ENCODE measurements at places on chromosomes 2 and 18.

- no peak for DNase-seq
Measured at GRCh38 chr2:12448846-12449505, 267.8 kb upstream of the TRIB2 start.

DNA sequence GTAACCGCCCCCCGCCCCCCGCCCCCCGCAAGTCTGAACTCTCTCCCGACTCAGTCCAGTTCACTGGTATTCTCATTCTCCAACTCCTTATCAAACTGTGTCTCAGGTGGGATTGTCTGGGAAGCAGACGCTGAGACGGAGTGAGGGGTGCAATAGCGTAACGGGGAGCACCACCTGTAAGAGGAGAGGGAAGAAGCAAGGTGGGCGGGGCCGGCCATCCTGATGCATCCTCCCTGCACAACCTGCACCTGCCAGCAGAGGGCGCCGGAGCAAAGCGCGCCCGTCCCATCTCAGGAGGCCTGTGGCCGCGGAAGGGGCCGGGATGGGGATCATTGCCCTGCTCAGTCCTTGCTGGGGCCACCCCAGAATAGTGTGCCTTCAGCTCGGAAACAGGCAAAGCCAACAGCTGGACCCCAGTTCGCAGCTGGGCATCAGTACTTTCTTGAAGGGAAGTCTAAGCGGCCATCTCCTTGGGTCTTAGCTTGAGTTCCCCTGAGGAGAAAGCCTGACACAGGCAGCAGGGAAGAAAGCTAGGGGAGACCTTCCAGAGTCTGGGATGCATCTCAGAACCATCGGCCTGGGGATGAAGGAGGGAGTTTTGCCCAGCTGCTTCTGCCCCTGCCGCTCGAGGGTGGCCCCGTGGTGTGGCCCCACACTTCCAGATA is 208.0 kb downstream of the TFCP2L1 start:
- DNase-seq, result peak; percentile 88

- no peak for DNase-seq
Measured at GRCh38 chr2:199552141-199552540, 94.4 kb upstream of the SATB2 start.

DNA sequence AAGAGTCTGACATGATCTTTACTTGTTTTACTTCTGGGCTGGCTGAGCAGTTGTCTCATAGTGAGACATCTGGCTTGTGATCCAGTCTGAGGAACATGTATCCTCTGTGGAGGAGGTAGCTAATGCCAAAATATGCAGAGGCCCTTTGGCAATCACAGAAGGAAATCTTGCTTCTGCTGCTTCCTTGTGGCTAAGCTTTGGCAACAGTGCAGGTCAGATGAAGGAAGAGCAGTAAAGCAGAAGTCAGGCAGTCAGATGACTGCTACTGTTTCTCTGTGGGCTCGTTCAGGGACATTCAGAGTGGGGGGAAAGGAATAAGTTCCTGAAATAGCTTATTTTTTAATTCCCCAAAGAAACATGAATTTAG is 22.3 kb downstream of the DOK1 start:
- no peak for DNase-seq

DNA sequence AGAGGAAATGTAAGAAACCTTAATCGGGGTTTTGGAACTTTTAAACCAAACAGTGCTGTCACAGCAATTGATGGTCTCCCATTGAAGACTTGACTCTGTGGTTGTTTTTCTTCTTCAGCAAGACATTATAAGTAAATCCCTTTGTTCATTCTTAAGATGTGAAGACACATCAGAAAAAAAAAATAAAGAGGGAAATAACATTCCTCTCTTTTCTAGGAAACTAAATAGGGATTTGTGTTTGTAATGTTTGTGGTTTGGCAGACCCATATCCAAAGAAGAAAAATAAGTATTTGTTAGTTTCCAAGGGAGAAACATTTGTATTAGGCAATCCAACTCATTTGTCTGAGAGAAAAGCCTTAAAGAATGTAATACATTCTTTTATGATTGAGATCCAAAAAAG is 359.9 kb downstream of the DSC3 start:
- DNase-seq, result no peak

DNA sequence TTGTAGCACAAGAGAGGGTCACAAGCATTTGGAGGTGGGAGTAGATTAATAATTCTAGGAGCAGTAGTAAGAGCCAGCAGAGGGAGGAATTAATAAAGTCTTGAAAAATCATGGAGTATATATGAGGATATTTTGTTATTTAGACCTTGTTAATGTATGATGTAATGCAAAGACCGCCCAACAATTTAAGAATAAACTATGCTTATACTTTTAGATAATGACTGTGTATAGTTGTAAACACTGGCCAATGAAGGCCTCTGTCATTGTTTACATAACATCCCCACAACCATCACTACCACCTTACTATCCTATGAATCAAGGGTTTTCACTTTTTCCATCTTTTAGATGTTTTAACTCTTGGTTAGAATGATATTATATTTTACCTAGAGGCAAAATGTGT is 37.6 kb downstream of the OSR1 start:
- DNase-seq, result no peak

DNA sequence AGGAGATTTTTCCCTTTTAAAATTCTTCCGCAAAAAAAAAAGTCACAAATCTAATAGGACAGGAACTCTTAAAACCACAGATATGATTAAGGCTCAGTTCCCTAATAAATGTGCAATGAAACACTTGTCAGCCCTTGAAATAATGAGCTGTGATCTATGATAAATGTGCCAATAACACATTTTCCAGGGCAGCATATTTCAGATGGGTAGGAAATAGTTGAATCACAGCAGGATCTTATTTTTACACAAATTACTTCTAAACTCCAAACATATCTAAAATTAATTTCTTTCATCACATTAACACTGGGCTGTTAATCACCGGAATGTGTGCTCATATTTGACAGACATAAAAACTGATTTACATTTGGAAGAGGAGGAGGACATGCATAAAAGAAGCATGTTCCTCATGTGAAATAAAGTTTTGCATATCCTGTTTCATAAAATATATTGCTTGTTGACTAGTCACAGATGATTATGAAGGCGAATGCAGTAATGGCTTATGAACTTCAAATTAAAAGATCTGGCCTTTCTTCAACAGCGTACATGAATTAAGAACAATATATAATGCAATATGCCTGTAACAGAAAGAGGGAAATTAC is 281.4 kb downstream of the PAX3 start:
- no peak for DNase-seq

GRCh38 chr2:143177096-143177786 is 48.0 kb downstream of the ARHGAP15 start:
- no peak for DNase-seq

- no peak for DNase-seq
Measured at GRCh38 chr2:56287974-56288373, 104.2 kb downstream of the CCDC85A start.

DNA sequence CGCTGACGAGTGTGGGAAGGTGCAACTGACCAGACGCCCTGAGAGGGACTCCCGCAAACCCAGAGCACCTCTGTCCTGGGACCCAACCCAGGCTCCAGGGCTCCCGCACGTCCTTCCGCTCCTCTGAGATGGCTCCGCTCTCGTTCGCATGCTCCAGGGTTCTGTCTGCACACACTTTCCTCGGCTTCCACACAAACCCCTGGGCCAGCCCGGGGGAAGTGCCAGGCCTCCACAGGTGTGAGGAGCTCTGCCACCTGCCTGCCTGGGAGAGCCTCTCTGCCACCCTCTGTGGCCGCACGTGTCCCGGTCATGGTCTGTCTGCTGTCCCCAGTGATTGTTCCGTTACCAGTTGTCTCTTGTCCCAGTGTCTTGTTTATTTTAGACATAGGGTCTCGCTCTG is 222.9 kb downstream of the HDAC4 start:
- DNase-seq, result no peak

DNA sequence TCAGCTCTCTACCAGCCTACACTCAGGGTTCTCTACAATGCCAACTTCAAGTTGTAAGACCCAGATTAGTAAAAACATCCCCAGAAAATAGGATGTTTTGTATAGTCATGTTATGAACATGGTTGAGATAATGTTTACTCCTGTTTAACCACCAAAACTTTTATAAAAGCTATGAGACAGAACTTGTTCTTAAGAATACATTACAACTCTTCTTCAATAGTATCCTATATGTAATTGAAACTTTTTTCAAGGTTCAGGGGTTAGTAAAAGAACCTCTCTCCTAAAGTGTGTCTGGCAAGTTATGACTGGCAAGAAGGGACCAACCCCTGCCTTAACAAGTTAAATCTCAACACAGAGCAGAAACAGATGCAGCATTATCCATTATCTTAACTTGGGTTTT is 118.8 kb upstream of the STK17B start:
- no peak for DNase-seq

DNA sequence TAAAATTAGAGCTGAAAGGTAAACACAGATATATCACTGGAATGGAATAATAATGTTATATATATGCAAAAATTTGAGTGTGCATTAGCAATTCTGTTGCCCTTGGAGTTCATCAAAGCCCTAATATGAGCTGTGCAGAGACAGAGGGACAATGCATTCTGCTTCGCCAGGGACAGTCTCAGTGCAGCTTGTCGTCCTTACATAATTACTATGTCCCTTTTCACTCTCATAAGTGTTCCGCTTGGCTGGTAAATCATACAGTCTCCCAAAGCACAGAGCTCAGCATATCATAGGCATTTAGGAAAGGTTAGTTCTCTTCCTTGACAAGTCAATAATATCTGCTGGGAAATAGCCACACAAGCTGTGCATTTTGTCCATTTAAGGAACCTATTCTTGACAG is 30.7 kb downstream of the MAPK4 start:
- no peak for DNase-seq

DNA sequence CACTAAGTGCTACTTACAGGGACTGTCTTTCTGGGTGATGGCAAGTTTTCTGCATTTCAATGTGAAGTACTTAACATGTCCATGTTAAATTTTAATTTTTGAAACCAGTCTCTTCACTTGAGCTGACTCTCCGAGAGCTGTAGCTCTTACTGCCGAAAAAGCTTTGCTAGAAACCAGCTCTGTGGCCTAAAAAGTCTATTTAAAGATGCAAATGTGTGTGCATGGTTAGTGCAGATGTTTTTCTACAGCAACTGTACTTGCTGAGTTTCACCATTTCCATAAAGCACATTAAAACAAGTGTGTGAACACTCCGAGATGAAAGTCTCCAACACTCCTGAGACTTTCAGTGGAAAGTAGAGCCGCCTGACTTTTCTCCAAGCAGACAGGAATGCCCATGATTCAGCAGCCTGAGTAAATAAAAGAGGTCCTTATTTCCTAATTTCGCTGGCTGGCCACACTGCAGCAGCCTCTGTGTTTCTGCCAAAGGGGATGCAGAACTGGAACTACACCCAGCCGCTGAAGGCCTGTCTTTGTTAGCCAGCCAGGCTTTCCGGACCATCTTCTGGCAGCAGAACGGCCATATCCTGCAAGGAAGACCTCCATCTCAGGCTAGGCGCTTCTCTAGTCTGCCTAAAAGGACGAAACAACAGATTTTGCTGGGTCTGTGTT is 121.2 kb downstream of the ZNF521 start:
- no peak for DNase-seq

DNA sequence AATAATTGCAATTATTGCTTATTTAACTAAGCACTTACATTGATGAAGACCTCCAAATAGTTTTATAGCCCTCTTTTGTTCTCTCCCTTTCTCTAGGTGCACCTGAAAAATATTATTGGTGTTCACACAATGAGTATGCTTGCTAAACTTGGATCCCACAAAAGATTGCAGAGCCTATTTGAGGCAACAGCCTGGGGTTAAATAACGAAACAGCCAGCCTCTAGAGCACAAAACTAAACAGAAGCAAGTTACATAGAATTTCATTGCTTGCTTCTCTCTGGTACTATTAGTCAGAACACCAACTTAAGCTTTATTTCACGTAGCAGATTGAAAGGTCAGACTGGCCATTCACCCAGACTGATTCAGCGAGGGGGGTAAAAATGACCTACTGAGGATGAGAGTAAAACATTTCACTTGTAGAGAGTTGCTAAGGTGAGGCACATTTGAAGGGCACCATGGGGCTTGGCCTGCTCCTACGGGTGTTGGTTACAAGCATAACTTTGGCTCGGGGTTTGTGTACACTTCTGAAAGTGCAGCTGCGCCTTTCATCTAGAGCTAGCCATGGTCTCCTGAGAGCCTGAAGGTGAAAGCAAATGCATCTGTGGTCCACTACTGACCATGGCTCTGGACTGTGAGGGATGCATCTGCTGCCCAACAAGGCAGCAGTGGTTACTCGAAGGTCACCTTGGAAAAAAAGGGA is 225.1 kb upstream of the LRRTM1 start:
- DNase-seq, result no peak

- no peak for DNase-seq
Measured at GRCh38 chr2:226474131-226474530, 325.5 kb downstream of the IRS1 start.

DNA sequence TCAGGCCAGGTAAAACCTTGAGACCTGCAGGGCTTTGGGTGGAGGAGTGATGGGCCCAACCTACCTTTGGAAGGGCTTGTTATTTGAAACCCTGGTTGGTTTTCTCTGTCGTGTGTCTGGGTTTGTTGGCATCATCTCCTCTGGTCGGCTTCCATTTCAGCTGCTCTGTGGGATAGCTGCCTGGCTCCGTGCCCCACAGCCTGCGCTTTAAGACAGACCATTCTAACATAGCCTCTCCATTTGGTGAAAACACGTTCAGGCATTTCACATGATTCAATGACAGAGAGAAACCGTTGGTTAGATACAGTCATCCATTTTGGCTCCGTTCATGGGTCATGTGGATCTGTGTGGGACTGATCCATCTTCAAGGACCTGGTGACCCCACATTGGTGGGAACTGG is 37.0 kb upstream of the LYPD6B start:
- DNase-seq, result no peak

DNA sequence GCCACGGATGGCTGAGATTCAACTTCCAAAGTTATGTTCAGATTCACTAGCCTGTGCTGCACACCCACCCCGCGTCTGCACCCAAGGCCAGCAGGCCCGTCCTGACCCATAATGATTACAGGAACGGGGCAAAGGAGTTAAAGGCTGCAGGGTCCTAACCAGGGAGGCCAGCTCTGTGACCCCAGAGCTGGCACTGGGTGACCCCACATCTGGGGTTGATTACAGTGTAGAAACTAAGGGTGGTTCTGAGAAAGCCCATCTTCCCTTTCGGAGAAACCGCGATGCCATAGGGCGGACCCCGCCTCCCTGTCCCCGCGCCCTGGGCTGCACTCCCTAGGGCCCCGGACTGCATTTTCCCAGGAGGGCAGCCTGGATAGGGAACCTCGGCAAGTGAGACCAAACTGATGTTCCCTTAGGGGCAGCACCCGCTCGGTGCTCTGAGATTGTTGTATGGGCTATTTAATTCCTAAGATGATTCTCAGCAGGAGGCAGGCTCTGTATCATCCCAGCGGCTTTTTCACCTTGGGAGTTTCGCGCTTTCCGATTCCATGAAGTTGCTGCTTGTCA is 2.2 kb upstream of the GPR148 start:
- no peak for DNase-seq

- DNase-seq, result no peak
Measured at GRCh38 chr2:145561152-145561551, 1041.2 kb upstream of the ZEB2 start.

GRCh38 chr2:46569061-46569560 is 89.7 kb downstream of the TMEM247 start:
- no peak for DNase-seq

DNA sequence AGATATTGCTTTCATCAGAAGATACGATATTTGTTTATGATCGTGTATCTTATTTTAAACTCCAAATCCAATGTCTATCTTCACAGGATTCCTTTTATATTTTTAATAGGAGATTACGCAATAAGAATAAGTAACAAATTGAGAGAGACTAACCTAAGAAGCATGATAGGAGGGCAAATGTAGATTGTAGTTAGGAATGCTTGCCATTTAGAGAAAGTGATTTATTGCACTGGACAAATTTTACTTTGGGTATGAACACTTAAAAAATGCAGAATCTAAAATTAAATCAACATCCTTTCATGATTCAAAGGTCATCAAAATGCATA is 563.4 kb upstream of the POU3F3 start:
- no peak for DNase-seq
